ENCODE measurements at places on chromosomes 5 and 9. TPM values are rescaled to one million over a fixed set of nuclear protein-coding genes. Genes with fewer than 3 reads are reported as not detected.

GRCh38 chr9:114724744-114725143 is 42.8 kb upstream of the TEX48 start:
- no peak for DNase-seq

GRCh38 chr5:151491062-151491461 is 43.7 kb downstream of the SLC36A1 start:
- no peak for DNase-seq

GRCh38 chr9:100724886-100725285 is 147.0 kb downstream of the CAVIN4 start:
- DNase-seq: no peak

- DNase-seq: no peak
Measured at GRCh38 chr9:135240222-135240621, 152.8 kb downstream of the OLFM1 start.

Gene CDHR2
- total RNA-seq: not detected

DNA sequence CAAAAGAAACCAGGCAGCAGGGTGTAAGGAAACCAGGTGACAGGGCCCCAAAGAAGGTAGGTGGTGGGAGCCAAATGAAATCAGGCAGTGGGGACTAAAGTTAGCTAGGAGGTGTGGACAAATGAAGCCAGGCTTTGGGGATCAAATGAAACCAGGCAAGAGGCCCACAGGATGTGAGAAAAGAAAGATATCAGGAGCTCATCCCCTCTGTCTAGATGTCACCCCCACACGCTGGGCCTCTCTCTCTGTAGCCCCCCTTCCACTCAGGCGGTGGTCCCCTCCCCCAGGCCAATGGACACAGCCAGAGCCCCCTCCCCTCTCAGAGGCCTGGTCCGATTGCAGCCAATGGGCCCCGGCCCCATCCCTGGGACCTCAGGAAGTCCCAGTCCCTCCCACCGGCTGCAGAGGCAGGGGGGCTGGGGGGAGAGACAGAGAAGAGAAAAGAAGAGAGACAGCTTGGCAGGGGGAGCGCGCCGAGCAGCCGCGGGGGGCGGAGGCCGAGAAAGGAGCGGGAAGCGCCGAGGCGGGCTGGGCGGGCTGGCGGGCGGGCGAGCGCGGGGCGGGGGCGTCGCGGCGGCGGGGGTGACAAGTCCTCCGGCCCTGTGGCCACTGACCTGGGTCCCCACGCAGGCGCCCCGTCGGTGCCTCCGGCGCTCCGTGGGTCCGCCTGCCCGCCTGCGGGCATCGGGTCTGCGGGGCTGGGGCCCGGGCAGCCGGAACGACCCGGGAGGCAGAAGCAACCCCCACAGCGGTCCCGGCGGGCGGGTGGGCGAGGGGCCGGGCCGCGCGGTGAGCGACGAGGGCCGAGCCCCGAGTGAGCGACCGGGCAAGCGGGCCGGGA is 11.9 kb downstream of the CNTFR start:
- no peak for DNase-seq
